ENCODE measurements at places on chromosomes 7 and 10. TPM values are rescaled to one million over a fixed set of nuclear protein-coding genes. Genes with fewer than 3 reads are reported as not detected.

TMEM273 gene
- 11.6 TPM for total RNA-seq

BZW2 gene
- total RNA-seq = 48.1 TPM

PIK3AP1 gene
- total RNA-seq = 4.7 TPM

PRSS37 gene
- total RNA-seq = not detected

Data from esophagus muscularis mucosa (tissue), 4 donors.